ENCODE measurements at places on chromosomes 2 and 18.

GRCh38 chr18:75219745-75220375 lies 9.3 kb downstream of the TSHZ1 start:
- DNase-seq, result no peak

GRCh38 chr2:197073270-197073669 lies 146.8 kb upstream of the PGAP1 start:
- no peak for DNase-seq

- no peak for DNase-seq
Measured at GRCh38 chr18:73639788-73640187, 507.8 kb downstream of the FBXO15 start.

GRCh38 chr2:27249891-27250651 lies 12.8 kb downstream of the SLC30A3 start:
- no peak for DNase-seq

GRCh38 chr2:136114382-136114781 lies 3.6 kb downstream of the CXCR4 start:
- DNase-seq, result no peak

GRCh38 chr2:220586980-220587530 lies 959.6 kb downstream of the SLC4A3 start:
- DNase-seq, result no peak

DNA sequence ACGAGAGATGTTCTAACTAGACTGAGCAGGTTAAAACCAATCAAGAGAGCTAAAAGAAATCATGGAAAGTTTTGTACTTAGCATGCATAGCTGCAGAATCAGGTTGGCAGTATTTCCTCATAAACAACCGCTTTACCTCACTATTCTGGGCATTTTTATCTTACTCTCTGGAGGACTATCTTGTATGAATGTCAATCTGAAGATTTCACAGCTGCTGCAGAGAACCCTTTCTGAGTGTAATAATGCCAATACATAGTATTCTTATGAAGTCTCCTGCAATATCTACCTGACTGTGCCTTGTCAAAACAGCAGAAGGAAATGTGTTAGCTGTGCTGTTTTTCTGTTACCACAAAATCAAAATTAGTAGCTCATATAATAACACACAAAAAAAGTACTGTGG lies 705.9 kb upstream of the FSHR start:
- no peak for DNase-seq

- DNase-seq, result peak; percentile 27
Measured at GRCh38 chr18:45221363-45221762, 393.9 kb upstream of the SLC14A2 start.

GRCh38 chr18:36394486-36394885 lies 97.0 kb downstream of the FHOD3 start:
- no peak for DNase-seq

- DNase-seq, result no peak
Measured at GRCh38 chr2:101114268-101114783, 36.9 kb downstream of the TBC1D8 start.

DNA sequence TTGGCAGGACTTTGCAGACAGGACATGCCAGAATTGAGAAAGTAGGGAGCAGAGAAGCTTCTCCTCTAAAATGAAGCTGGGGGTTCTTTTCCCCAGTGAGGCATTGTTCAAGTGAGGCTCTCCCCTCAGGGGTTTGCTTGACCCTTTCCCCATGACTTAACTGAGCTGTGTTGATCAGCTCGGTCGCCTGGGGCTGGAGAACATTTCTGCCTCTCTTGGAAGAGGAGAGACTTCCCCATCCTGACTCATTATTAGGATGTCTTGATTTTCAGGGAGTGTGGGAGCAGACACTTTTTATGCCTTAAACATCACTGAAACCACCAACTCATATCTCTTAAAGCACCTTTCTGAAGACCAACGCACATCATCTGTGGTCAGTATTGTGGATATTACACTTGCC lies 27.9 kb upstream of the GLI2 start:
- no peak for DNase-seq

DNA sequence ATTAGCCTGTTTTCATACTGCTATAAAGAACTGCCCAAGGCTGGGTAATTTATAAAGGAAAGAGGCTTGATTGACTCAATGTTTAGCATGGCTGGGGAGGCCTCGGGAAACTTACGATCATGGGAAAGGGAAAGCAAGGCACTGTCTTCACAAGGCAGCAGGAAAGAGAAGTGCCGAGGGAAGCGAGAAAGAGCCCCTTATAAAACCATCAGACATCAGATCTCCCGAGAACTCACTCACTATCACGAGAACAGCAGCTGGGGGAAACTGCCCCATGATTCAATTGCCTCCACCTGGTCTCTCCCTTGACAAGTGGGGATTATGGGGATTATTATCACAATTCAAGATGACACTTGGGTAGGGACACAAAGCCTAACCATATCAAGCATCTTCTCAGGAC lies 23.3 kb downstream of the RHOB start:
- DNase-seq, result no peak

GRCh38 chr2:70948337-70949003 lies 12.8 kb downstream of the ATP6V1B1 start:
- peak; percentile 39 for DNase-seq

DNA sequence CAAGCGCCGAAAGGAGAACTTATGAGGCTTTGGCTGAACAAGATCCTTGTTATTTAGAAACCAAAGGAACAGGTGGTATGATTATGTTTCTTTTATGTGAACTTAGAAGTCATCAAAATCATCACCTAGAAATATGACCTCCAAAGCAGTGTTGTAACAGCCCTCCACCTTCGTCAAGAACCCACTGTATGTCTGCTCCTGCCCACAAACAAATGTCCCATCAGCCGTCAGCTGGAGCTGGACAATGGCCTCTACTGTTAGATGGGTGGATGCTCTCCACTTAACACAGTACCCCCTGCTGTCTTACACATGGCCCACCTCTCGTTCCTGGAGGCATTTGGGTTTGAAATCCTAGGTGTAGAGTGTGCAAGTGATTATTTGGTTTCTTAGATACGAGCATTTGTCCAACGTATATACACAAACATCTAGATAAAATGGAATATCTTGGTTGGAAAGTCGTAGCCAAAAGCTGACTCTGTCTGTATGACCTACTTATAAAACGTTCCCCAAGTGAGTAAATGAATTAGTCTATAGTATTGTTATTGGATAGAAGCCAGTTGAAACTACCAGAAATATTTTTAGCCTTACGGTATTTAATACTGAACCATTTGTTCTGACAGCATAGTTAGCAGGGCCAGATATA lies 113.0 kb downstream of the CRIM1 start:
- no peak for DNase-seq

DNA sequence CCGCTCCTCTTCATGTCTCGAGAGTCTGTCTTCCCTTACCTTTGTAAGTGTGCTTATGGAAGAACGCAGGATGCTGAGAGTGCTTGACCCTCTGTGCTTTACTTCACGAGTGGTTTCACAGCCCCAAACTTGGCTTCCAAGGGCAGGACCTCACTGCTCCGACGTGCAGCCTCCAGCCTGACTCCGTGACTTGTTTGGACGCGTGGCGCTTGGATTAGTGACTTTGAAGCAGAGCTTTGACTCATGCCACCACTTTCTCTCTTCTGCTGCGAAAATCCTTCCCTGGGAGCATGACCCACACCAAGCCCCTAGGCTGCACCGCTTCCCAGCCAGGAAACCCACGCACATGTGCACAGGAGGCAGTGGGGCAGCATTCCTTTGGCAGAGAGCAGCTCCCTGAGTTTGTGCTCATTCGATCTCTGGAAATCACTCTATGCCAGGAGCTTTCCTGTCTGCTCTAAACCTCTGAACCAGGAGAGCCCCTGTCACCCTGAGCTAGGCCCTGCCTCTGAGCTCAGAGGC lies 207.8 kb upstream of the HS6ST1 start:
- no peak for DNase-seq

DNA sequence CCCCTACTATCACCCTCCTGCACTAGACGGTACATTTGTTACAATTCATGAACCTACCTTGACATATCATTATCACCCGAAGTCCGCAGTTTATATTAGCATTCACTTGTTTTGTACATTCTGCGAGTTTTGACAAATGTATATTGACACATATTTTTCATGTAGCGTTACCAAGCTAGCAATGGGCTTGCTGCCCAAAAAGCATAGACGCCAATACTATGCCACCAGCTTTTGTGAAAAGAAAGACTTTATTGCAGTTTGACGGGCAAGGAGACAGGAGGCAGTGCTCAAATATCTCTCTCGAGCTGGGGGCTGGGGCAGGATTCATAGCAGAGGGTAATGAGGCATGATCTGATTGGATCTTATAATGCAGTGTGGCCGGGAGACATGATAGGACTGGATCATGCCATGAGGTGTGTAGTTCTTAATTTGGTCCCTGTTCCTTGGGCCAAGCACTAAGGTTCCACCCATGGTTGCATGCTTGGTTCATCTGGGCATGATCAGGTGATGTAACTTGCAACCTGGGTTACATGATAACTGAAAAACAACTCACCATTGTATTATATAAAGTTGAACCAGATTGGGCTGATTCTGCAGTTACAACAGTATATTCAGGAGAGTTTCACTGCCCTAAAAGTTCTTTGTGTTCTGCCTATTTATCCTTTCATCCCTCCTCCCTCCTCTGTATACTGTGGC lies 162.3 kb downstream of the RTN4 start:
- no peak for DNase-seq

DNA sequence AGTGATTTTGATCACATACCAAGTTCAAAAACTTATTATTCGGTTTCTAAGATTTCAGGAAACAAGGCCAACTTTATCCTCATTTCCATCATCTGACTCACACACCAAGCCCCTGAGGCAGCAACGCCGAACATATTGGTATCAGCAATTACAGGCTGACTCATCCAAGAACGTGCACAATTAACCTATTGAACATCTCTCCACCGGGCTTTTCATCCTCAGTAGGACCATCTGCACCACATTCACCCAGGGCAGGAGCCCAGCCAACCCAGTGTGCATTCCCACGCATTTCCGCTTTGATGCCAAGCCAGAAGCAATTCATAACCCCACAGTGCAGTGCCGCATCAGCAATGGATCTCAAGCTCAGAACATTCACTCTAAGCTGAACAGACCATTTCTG lies 52.9 kb downstream of the SCG2 start:
- peak; percentile 77 for DNase-seq

- DNase-seq, result no peak
Measured at GRCh38 chr2:188474316-188474715, 182.6 kb downstream of the GULP1 start.

GRCh38 chr18:73458186-73458964 lies 590.6 kb upstream of the NETO1 start:
- DNase-seq, result no peak

DNA sequence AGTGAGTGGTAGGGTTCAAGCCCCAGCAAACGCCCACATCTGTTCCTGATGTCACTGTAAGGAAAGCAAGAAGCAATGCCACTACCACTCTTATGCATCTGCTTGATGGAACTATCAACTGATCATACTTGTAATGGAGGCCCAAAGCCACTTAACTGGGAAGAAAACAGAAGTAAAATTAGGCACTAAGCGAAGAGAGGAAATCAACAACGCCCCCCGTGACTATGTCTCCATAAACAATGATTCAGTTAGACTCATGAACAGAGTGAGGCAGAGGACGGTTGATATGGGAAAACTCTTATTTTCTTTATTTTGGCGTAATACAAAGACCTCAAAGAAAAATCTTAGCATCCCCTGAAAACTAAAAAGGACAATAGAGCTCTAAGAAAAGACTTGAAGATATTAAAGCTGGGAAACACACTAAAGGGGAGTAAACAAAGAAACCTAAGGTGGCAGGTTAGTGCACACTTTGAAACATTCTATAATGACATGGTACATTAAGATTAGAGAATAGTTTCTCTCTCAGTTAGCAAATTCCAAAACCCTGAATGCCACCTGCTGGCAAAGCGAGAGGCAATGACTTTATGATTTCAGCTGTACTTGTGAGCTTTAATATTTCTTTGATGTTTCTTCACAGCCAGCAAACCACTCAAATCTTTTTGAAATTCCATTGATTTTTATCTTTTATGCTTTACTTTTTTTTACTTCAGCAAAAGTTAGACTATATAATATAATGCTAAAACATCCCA lies 86.5 kb downstream of the LRP2 start:
- DNase-seq, result no peak

DNA sequence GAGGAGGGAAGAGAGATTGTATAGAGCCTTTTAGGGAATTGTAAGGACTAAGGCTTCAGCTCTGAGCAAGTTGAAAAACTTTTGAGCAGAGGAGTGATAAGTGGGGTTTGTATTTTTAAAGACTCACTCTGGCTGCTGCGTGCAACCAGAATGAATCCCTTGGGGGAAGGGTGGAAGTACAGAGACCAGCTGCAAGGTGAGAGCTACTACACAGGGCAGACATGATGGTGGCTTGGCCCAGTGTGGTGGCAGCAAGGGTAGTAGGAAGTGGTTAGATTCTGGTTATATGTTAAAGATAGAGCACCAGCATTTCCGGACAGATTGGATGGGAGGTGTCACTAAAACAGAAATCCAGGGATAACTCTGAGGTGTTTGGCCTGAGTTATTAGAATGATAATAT lies 10.1 kb upstream of the SESTD1 start:
- DNase-seq, result no peak

GRCh38 chr18:34773961-34774766 lies 64.1 kb downstream of the DTNA start:
- peak; percentile 62 for DNase-seq

DNA sequence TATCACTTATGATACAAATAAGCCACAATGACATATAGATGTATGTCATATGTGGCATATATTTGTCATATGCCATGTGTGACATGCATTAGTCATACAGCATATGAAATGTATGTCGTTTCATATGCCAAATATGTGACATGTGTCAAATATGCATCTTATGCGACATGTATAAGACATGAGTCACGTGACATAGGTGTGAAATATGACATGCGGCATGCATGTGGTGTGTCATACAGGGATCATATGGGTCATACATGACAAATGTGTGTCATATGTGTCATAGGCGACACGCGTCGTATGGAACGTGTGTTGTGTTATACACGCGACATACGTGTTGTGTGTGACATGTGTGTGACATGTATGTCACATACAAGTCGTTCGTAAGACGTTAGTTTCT lies 2154.0 kb upstream of the PIK3C3 start:
- DNase-seq, result no peak

GRCh38 chr18:56278421-56279003 lies 359.9 kb downstream of the TXNL1 start:
- no peak for DNase-seq

GRCh38 chr2:24711865-24712264 lies 81.3 kb downstream of the PTRHD1 start:
- DNase-seq, result no peak

DNA sequence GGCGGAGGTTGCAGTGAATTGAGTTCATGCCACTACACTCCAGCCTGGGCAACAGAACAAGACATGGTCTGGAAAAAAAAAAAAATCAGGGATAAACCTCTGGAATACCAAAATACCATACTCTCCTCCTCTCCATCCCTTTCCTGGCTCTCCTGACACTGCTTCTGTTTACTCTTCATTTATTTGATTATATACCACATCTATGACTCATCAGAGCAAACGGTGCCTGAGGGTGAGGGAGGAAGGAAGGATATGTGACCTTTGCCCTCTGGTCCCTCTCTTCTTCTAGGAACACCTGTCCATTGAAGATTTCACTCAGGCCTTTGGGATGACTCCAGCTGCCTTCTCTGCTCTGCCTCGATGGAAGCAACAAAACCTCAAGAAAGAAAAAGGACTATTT lies 30.0 kb downstream of the VIL1 start:
- no peak for DNase-seq

GRCh38 chr18:11985586-11985985 lies 4.3 kb downstream of the IMPA2 start:
- no peak for DNase-seq

GRCh38 chr2:28185891-28186290 lies 206.8 kb upstream of the FOSL2 start:
- no peak for DNase-seq

- DNase-seq, result no peak
Measured at GRCh38 chr2:31674446-31674845, 93.7 kb upstream of the SRD5A2 start.

All from HS-27A (cell line).